ENCODE measurements at places on chromosomes 7 and 10.

- no peak for DNase-seq
Measured at GRCh38 chr10:61478621-61479312, 25.6 kb upstream of the TMEM26 start.

GRCh38 chr10:21757185-21757901, 223.3 kb downstream of the MLLT10 start:
- no peak for DNase-seq

DNA sequence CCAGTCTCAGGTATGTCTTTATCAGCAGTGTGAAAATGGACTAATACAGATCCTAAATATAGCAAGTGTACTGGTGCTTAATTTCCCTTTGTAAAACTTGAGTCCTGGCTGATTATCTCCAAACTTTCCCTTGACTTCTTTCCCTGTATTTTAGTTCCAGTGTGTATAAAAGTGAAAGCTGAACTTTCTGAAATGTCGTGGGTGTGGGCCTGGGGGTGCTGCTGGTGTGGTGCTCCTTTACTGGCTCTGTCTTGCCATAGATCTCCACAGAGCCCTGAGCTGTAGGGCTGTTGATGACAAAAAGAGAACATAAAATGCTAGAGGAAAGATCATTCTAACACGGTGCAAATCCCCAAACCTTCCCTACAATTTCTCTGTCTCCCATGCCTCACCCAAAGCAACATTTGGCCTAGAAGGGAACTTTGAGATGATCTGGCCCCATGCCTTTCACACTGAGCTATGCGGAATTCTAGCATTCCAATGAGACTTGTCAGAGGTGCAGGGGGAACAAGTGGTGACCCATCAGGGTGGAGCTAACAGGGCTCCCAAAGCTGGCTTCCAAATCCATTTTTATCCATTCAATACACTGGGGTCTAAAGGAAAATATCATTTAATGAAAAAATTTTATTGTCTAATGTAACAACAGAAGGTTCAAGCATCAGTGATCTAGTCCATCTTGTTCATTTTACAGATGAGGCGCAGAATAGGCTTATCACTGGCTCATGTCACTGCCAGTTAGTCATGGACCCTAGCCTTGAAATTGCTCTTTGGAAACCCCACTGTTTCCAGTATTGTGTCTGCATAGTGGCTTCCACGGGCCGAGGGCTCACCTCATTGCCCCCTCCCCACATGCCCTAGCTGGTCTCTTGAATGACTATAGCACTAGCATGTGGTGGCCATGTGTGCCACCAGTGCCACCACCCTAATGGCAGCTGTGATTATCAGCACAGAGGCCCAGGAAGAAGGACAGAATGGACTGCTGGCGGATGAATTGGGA, 1000.9 kb downstream of the LRMDA start:
- DNase-seq, result no peak

DNA sequence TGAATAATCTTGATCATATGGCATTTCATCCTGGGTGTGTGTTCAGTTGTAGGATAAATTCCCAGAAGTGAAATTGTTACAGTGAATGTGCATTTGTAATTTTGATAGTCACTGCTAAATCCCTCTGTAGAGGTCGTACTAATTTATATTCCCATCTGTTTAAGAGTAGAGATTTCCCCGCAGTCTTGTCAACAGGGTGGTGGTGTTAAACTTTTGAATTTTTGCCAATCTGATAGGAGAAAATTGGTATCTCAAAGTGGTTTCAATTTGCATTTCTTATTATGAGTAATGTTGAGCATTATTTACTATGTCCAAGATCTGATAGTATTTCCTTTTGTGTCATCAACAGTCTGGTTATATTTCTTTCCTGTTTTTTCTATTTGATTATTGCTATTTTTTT, 101.7 kb downstream of the AUTS2 start:
- peak; percentile 87 for DNase-seq

DNA sequence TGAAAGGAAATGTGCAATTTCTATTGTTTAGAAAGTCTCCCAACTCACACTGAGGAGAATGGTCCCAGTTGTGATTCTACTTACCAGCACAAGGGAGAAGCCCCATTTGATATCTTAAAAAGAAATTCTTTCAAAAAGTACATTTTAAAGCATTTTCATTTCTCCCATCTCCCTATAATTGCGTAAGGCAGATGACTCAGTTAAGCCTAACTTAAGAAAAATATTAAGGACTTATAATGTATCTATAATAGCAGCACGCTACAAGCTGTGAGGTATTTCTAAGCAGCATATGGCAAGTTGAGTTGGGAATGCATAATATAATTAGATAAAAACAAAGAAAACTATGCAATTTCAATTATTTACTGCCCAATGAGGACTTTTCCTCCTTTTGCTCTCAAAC, 8.5 kb upstream of the NRCAM start:
- DNase-seq, result no peak

GRCh38 chr7:2567679-2568278, 9.0 kb downstream of the IQCE start:
- DNase-seq, result no peak

DNA sequence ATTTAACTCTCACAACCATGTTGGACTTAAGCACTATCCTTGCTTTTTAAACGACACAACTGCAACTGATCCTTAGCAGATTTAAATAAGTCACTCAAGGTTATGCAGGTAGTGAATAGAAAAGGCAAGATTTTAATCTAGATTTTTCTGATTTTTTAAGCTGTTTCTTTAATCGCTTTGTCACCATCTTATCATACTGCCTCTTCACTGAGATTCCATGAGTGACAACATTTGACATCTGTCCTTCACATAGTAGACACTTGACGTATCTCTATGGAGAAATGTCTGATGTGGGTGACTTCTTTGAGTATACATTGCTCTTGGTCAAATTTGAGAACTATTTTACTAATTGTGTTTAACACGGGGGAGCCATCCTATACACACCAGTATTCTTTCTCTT, 839.7 kb downstream of the GATA3 start:
- no peak for DNase-seq

Measured in DMS 273 treated with DMSO at 0.1 percent for 48 hours (cell line).